A172 (cell line): ENCODE measurements at places on chromosomes 2 and 18. TPM values are rescaled to one million over a fixed set of nuclear protein-coding genes. Genes with fewer than 3 reads are reported as not detected.
A peak's percentile ranks its signal among the peaks of the same experiment; 100 is the strongest.

DNA sequence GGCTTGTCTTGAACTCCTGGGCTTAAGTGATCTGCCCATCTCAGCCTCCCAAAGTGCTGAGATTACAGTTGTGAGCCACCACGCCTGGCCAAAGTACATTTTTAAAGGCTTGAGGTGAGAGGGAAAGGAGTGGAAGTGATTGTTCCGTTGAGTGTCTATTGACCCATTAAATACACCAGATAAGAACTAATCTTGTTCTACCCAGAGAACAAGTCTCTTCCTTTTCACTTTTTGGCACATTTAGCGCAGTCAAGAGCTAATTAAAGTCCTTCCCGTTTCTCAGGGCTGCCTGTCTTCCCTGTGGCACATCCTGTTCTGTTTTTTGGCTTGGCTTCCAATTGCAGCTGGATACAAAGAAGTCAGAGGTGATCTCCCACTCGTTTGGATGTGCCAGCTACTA is 172.3 kb downstream of the ALPK2 start:
- DNase-seq: no peak

- no peak for DNase-seq
These were observed 164.6 kb downstream of the VWC2L start for GRCh38 chr2:214575465-214575864.

DNA sequence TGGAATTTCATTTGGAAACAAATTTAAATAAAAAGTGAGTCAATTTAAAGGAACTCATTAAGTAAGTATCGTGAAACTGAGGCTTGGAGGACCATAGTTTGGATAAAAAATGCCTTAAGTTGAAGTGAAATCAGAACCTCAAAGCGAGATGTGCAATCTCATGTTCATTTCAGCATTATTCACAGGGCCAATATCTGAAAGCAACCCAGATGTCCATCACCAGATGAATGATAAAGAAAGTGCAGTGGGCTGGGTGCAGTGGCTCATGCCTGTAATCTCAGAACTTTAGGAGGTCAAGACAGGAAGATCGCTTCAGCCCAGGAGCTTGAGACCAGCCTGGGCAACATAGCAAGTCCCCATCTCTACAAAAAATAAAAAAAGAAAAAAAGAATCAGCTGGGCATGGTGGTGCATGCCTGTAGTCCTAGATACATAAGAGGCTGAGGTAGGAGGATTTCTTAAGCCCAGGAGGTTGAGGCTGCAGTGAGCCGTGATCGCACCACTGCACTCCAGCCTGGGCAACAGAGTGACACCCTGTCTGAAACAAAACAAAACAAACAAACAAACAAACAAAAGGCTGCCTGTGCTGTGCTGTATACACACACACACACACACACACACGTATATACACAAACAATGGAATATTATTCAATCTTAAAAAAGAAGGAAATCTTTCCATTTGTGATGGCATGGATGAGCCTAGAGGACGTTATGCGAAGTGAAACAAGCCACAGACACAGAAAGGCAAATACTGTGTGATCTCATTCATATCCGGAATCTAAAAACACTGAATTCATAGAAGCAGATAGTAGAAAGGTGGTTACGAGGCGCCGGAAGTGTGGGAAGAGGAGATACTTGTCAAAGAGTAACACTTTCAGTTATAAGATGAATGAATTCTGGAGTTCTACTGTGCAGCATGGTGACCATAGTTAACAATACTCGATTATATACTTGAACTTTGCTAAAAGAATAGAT is 14.5 kb downstream of the SH3RF3 start:
- no peak for DNase-seq

DNA sequence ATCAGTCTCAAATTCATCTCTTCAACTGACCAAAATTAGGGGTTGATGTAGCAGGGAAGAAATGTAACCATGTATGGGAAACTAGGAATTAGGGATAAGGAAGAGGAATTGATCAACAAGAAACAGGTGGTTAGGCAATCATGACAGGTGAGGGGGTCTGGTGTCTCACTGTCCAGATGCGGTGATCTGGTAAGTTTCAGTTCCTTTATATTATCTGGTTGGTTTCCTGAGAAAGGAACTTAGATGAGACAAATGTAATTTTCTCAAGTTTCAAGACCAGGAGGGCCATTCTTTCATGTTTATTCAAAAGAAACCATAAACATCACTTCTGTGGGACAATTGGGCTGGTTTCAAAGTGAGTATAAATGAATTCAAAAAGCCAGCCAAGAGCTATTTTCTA is 306.2 kb upstream of the KCNJ3 start:
- DNase-seq: no peak

GRCh38 chr18:6313415-6313814 is 101.3 kb downstream of the L3MBTL4 start:
- DNase-seq: no peak

DNA sequence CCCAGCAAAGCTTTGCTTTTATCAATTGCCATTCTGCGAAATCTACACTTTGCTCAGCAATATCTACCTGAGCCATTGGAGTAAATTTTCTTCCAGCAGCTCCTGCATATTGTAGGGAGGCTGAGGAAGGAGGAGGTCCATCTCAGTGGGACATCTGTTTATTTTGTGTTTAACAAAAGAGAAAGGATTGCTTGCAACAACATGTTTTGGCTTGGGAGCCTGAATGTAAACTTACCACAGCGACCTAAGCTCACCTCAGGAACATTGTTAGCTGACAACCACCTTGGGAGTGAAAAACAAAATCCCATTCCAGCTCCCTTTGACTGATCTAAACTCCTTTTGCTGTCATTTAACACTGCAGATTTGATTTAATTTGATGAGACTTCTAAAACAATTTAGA is 356.1 kb downstream of the SS18 start:
- no peak for DNase-seq

- DNase-seq: no peak
These were observed 100.7 kb downstream of the ICOS start for GRCh38 chr2:204037286-204037685.

- peak; percentile 99 for DNase-seq
These were observed 163.2 kb upstream of the TWIST2 start for GRCh38 chr2:238684362-238685326.

DNA sequence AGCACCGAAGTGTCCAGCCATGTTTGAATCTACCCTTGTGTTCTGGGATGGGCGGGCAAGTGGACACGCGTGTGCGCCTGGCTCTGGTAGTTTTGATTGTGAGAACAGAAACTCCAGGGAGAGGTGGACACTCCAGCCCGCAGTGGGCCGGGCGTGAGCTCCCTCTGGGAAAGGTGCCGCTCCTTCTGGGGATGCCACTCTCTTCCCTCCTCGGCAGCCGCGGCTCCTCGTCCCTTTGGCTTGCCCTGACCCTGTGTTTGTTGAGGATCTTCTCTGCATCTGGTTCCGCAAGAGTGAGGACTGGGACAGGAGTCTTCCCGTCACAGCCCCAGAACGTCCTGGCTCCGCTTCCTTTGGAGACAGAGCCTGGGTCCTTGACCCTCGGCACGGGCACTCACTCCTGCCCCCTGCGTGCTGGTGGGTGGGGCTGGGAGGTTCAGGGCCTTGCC is 1.3 kb downstream of the CTDP1 start:
- no peak for DNase-seq

GRCh38 chr2:172214252-172214651 is 111.6 kb upstream of the DLX2 start:
- DNase-seq: no peak

- DNase-seq: no peak
These were observed 57.6 kb upstream of the SERTAD2 start for GRCh38 chr2:64711252-64711800.

PRSS56 gene
- total RNA-seq: not detected in 2 replicates

HMSD gene
- 0.12 TPM in 1 of 2 replicates, not detected in the other for total RNA-seq

COL3A1 gene
- 563 and 691 TPM in 2 replicates for total RNA-seq

FSHR gene
- not detected in 2 replicates for total RNA-seq

CNTNAP5 gene
- total RNA-seq: not detected in 2 replicates

ZNF385B gene
- 0.22 TPM in 1 of 2 replicates, not detected in the other for total RNA-seq

GALR1 gene
- total RNA-seq: not detected in 2 replicates

SLC4A3 gene
- 10.9 and 11.4 TPM in 2 replicates for total RNA-seq

TMEM178A gene
- total RNA-seq: not detected in 2 replicates

PPP3R1 gene
- total RNA-seq: 18.0 and 24.5 TPM in 2 replicates

ERFE gene
- 25.3 and 31.3 TPM in 2 replicates for total RNA-seq
